ENCODE measurements at places on chromosomes 16 and 17. TPM values are rescaled to one million over a fixed set of nuclear protein-coding genes. Genes with fewer than 3 reads are reported as not detected.

The TAT gene
- not detected for total RNA-seq

The OMG gene
- 13.1 TPM for total RNA-seq

The HOXB9 gene
- total RNA-seq = not detected

The CHRNE gene
- total RNA-seq = not detected

The ZPBP2 gene
- not detected for total RNA-seq

The ODF4 gene
- total RNA-seq = not detected

The TMEM100 gene
- total RNA-seq = not detected

The STX1B gene
- total RNA-seq = 0.77 TPM

The C1QTNF1 gene
- total RNA-seq = 14.3 TPM

The NATD1 gene
- 2.0 TPM for total RNA-seq

The TEKT5 gene
- not detected for total RNA-seq

The JUP gene
- total RNA-seq = 3.8 TPM

The SLC47A2 gene
- total RNA-seq = not detected

Measured in melanocyte of skin (primary cell).